ENCODE measurements at places on chromosomes 11 and 22.
A peak's percentile ranks its signal among the peaks of the same experiment; 100 is the strongest.

DNA sequence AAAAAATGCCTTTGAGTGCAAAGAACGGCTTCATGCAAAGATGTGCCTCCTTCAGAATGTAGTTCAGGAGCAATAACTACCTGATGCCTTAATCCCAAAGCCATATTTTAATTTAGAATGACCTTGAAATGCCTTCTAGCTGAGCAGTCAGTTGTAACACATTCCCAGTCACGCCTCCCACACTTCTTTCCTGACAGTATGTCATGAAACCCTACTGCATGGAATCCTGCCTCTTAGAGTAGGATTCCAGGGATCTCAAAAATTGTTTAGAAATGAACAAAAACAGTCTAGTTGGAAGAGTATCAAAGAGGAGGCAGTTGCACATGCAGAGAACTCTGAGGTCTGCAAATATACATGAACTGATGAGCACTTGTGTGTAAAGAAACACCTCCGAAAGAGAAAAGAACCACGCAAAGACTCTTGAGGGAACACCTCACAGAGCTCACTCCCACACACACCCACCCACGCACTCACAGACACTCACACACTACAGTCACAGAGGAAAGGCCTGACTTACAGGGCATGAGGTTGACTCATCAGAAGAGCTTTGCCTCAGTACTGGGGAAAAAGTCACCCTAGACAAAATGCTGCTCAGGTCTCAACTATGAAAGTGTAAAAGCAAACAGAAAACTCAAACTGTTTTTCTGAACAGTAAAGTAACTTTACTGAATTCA is 77.4 kb downstream of the GGTLC2 start:
- no peak overlapping the region for H3K27ac ChIP-seq
- H3K36me3 ChIP-seq = no peaks in the 10 kb centered on the region
- DNase-seq = peak; percentile 51
- no peaks in the 10 kb centered on the region for H3K4me1 ChIP-seq
- H3K27me3 ChIP-seq = no peaks in the 10 kb centered on the region
- no peak overlapping the region for H3K4me3 ChIP-seq

DNA sequence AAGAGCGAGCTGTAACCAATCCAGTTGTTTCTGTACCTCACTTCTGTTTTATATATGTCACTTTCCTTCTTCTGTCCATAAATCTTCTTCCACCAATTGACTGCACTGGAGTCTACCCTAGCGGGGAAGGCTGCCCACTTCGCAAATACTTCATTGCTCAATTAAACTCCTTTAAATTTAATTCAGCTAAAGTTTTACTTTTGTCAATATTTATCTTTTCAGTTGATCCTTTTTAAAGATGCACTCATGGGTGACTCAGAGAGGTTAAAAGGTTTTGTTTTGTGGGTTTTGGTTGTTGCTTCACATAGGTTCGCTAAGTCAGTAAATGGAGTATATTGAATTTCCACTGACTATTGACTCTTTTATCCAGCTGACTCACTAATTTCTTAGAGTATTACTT is 597.2 kb downstream of the DLG2 start:
- no peak overlapping the region for H3K27ac ChIP-seq
- DNase-seq = no peak
- no peaks in the 10 kb centered on the region for H3K36me3 ChIP-seq
- H3K4me3 ChIP-seq = no peak overlapping the region
- H3K27me3 ChIP-seq = no peaks in the 10 kb centered on the region

DNA sequence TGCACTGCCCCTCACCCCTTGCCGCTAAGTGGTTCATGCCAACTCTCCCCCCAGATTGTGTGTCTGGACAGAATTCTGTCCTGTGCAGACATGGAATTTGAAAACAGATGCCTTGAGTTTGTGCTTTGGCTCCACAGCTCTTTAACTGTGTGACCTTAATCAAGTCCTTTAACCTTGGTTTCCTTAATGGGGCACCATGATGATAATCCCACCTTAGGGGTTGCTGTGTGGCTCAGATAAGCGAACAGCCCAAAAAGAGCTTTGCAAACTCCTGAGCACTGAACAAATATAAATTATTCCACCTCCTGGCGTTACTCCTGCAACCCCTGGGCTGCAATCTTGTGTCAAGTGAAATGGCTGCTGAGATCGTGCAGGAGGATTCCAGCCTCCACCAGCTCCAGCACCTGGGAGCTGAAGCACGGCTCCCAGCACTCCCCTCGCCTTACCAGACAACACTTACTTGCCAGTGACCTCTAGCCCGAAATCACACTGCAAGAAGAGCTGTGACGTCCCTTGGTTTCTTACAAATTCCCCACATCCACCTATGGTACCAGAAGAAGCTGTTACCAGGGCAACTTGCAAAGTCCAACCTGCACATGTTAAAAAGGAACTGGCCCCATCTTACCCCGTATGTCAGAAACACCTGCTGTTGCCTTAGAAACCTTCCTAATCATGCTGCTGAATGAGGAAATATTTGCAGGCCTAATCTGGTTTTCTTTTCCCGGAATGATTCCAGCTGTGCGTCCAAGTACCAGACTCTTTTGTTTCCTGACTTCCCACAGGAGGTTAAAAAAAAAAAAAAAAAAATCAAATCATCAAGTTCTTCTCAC is 13.2 kb downstream of the VPS37C start:
- DNase-seq = no peak
- no peaks in the 10 kb centered on the region for H3K36me3 ChIP-seq
- no peak overlapping the region for H3K27ac ChIP-seq

- no peak for DNase-seq
- H3K4me3 ChIP-seq = no peak overlapping the region
- no peaks in the 10 kb centered on the region for H3K27me3 ChIP-seq
- no peaks in the 10 kb centered on the region for H3K36me3 ChIP-seq
These were observed 29.6 kb upstream of the SNX19 start for GRCh38 chr11:130945896-130946295.

GRCh38 chr22:36887162-36887561 is 26.3 kb upstream of the CSF2RB start:
- H3K4me1 ChIP-seq = no peaks in the 10 kb centered on the region
- H3K27ac ChIP-seq = no peak overlapping the region
- H3K4me3 ChIP-seq = no peak overlapping the region
- no peak for DNase-seq

DNA sequence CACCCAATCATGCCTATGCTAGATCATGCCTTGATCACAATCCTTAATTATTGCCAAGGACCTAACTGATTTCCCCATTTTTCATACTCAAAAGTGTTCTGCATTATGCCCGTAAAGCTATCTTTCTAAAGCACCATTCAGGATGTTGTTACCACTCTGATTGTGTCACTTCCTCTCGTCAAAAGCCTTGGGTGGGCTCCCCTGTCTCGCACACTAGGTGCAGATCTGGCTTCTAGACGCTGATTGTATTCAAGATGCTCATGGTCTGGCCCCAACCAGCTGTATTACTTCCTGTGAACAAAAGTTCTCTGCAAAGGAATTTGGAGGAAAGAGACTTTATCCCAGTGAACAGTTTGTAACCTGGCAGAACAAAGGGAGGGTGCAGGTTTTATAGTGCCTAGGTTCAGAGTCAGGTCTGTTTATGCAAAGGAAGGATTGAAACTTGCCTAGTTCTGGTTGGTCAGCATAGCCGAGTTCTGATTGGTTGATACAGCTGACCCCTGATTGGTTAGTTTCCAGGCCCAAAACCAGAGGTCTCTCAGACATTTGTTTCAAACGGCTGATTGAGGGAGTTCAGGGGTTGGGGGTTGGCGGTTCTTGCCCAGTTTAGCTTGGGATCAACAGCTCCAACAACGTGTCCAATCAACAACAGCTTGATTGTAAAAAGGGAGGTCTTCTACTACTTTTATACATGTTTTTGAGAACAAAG is 25.4 kb downstream of the ATG13 start:
- no peaks in the 10 kb centered on the region for H3K4me1 ChIP-seq
- H3K27me3 ChIP-seq = no peaks in the 10 kb centered on the region
- DNase-seq = no peak
- H3K27ac ChIP-seq = no peak overlapping the region
- H3K4me3 ChIP-seq = no peak overlapping the region
- peaks cover 5% of the 10 kb centered on the region for H3K36me3 ChIP-seq

DNA sequence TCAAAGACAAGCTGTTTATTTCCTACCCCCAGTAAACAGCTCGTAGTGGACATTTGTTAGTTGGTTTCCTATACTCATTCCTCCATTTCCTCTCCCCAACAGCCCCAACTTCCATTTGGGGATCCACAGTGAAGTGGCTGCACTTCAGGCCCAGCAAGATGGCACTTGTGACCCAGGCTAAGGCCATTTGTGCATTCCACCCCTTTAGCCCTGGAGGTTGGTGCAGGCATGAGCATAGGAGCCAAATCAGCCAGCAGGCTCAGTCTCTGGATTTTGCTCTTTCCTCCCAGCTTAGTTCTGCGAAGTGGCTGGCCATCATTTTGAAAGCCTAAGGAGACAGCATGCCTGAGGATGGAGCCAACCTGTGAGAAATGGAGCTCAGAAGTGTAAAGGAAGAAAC is 122.9 kb downstream of the MPPED2 start:
- no peaks in the 10 kb centered on the region for H3K27me3 ChIP-seq
- H3K36me3 ChIP-seq = no peaks in the 10 kb centered on the region
- H3K4me3 ChIP-seq = no peak overlapping the region
- H3K4me1 ChIP-seq = no peaks in the 10 kb centered on the region
- DNase-seq = no peak

GRCh38 chr11:76249195-76249741 is 43.0 kb upstream of the WNT11 start:
- no peaks in the 10 kb centered on the region for H3K4me1 ChIP-seq
- no peak for DNase-seq
- no peaks in the 10 kb centered on the region for H3K36me3 ChIP-seq
- H3K27me3 ChIP-seq = no peaks in the 10 kb centered on the region

DNA sequence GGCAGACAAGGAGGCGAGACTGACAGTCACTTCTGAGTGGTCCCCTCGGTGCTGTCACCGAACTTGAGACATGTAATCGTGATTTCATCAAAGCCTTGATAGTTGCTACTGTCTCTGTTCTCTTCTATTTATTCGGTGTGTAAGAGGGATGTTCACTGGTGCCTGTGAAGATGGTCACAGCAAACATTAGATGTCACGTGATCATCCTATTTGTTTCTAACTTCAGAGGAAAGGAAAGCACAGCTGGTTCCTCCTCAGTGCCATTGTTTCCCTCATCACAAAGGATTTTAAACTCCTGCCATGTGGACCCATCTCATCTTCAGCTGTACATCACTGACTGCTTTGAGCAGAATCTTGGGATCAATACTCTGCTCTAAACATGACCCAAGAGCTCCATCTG is 73.1 kb upstream of the CLMP start:
- H3K36me3 ChIP-seq = no peaks in the 10 kb centered on the region
- no peaks in the 10 kb centered on the region for H3K4me1 ChIP-seq
- H3K27ac ChIP-seq = no peak overlapping the region
- DNase-seq = no peak

GRCh38 chr11:109106151-109106906 is 315.7 kb upstream of the C11orf87 start:
- DNase-seq = no peak
- no peak overlapping the region for H3K4me3 ChIP-seq
- no peaks in the 10 kb centered on the region for H3K36me3 ChIP-seq

GRCh38 chr22:38957046-38957770 is at the start of gene APOBEC3A:
Gene APOBEC3A, plus strand, starts transcription at chr22:38957609. Its CDS starts 83 bp downstream, at chr22:38957692.
- no peaks in the 10 kb centered on the region for H3K4me1 ChIP-seq
- H3K27ac ChIP-seq = no peak within 1 kb of the TSS
- no peak within 1 kb of the TSS for H3K4me3 ChIP-seq
- no peaks in the 10 kb centered on the region for H3K36me3 ChIP-seq

GRCh38 chr11:123547180-123547579 is 107.2 kb downstream of the SCN3B start:
- no peaks in the 10 kb centered on the region for H3K27me3 ChIP-seq
- DNase-seq = no peak
- H3K27ac ChIP-seq = no peak overlapping the region

DNA sequence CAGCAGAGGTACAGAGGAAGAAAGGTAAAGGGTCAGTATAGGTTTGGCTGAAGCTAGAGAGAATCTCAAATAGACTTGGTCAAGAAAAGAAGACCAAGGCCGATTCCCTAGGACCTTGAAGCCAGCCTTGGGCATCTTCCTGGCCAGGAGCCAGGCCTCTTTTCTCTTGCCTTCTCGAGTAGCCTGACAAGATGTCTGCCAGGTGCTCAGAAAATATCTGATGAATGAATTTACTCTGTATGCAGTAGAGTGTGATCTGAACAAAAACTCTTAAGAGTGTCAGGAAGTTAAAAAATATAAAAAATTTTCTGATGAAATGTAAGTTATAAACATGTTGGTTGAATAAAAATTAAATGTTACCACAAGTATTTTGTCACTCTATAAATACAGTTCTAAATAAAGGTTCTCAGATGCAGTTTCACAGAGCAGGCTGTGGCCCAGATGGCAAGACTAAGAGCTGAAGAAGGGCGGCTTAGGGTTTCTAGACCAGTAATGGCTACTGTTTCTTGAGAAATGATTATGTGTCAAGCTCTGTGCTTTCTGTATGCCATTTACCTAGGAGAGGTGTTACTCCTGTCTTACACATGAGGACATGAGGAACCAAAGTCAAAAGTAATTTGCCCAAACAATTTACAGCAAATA is 98.1 kb downstream of the ATXN10 start:
- no peak overlapping the region for H3K27ac ChIP-seq
- no peak overlapping the region for H3K4me3 ChIP-seq
- no peaks in the 10 kb centered on the region for H3K36me3 ChIP-seq

DNA sequence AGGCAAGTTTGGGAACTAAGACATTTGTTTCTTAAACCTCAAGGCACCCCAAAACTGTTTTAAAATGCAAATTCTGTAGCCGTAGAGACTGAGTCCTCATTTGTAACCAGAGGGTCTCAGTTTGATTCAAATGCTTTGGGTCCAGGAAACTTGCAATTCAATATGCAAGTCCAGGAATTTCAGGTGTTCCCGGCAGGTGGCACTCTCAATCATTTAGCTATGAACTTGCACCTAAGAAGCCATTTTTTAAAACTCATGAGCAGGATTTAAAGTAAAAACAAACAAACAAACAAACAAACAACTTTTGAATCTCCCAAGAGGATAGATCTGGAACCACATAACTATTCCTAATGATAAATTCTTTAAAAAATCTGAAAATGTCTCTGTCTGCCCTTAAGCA is 8.7 kb upstream of the ABTB2 start:
- H3K36me3 ChIP-seq = no peaks in the 10 kb centered on the region
- no peaks in the 10 kb centered on the region for H3K27me3 ChIP-seq
- no peak overlapping the region for H3K4me3 ChIP-seq
- peak; percentile 41 for DNase-seq
- no peaks in the 10 kb centered on the region for H3K4me1 ChIP-seq

DNA sequence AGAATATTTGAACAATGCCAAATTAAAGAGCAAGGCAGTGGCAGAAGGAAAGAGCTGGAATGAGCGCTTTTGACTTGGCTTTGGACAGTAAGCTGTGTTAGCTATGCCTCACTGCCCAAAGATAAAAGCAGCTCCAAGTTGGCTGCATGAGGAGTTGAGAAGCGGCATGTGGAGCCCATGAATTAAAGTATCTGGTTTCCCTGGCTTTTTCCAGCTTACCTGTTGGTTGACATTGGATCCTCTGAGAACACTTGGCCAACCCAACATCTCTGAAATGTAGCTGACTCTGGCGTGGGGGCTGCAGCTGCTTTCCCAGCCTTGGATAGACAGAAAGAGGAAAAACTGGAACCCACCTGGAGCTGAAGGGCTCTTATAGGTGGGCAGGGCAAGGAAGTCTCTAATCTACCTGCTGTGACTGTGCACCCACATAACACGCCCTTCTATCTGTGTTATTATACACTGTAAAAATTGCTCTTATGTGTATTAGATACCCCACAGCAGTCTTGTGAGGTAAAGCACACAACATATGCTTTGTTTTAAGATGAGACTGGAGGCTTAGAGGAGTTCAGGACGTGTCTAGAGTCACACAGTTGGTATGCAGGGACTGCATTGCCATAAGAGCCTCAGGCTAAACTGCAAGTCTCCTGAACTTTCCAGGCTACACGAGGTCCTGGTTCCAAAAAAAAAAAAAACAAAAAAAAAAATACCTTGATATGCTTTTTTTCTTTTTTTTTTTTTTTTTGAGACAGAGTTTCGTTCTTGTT is 5.8 kb downstream of the UBASH3B start:
- no peaks in the 10 kb centered on the region for H3K4me1 ChIP-seq
- DNase-seq = peak; percentile 75
- H3K27me3 ChIP-seq = no peaks in the 10 kb centered on the region
- H3K36me3 ChIP-seq = no peaks in the 10 kb centered on the region
- no peak overlapping the region for H3K27ac ChIP-seq

All from kidney (tissue), 22 donors.